Naive thymus-derived CD4-positive, alpha-beta T cell (primary cell): ENCODE measurements at places on chromosomes 11 and 22. TPM values are rescaled to one million over a fixed set of nuclear protein-coding genes. Genes with fewer than 3 reads are reported as not detected.
A peak's percentile ranks its signal among the peaks of the same experiment; 100 is the strongest.

GRCh38 chr11:76035020-76035419 lies 171.3 kb downstream of the WNT11 start:
- H3K36me3 ChIP-seq, result no peaks in the 10 kb centered on the region
- no peak overlapping the region for H3K27ac ChIP-seq
- H3K4me3 ChIP-seq, result no peak overlapping the region
- H3K27me3 ChIP-seq, result no peaks in the 10 kb centered on the region
- no peaks in the 10 kb centered on the region for H3K4me1 ChIP-seq

DNA sequence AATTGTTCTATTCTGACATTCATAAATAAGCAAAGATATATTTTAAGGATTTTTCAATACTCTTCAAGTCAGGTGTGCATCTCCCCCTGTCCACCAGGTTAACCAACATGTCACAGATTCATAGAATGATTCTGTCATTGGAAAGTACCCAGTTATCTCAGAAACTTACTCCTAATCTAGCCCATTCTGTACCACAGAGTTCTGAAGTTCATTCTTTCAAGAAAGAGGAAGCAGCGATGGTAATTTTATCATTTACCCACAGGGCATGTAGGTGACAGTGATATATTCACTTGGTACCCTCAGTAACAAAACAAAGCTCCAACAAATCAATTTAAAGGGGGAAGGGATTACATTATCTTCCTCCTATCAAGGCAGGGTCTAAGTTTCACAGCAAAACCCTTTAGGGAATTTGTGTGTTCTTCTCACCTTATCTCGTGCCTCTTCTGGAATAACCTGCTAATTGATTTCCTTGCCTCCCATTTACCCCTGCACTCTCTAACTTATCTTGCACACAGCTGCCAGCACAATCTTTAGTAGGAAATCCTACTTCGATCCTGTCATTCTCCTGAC lies 19.0 kb upstream of the MPPED2 start:
- no peak for DNase-seq
- H3K4me1 ChIP-seq, result no peaks in the 10 kb centered on the region
- H3K36me3 ChIP-seq, result no peaks in the 10 kb centered on the region

Gene ST14
- not detected in 2 replicates for total RNA-seq

GRCh38 chr11:110776081-110776480 lies 63.8 kb upstream of the ARHGAP20 start:
- no peak overlapping the region for H3K4me3 ChIP-seq
- no peaks in the 10 kb centered on the region for H3K36me3 ChIP-seq
- H3K27ac ChIP-seq, result no peak overlapping the region
- no peaks in the 10 kb centered on the region for H3K27me3 ChIP-seq

DNA sequence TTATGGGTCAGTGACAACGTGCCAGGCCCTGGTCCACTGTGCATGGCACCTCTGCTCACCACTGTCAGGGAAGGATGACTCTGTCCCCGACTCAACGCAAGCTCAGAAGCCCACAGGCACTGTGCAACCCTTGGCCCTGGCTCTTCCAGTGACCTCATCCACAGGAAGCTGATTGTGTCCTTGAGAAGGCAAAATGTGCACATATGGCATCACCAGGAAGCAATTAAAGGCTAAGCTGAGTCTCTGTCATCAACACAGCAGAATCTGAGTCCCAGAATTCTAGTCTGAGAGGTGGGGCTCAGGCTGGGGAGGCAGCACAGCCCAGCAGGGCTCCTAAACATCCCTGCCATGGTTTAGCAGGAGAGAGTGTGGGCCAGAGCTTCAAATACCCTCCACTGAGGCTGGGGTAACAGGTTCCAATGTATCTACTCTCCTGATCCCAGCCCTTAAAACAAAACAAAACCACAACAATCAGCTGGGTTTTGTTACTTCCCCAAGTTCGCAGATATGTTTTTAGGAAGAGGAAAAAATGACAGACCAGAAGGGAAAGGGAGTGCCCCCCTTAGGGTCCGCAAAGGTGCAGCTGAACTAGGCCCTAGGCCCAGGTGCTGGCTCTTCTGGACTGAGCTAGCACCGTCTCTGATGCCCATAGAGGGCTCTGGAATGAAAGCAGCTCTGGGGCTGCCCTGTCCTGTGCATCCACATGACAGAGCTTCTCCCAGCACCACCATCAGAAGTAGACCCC lies 33.5 kb upstream of the GNAZ start:
- H3K27ac ChIP-seq, result no peak overlapping the region
- H3K4me1 ChIP-seq, result no peaks in the 10 kb centered on the region
- H3K4me3 ChIP-seq, result no peak overlapping the region
- H3K27me3 ChIP-seq, result no peaks in the 10 kb centered on the region

DNA sequence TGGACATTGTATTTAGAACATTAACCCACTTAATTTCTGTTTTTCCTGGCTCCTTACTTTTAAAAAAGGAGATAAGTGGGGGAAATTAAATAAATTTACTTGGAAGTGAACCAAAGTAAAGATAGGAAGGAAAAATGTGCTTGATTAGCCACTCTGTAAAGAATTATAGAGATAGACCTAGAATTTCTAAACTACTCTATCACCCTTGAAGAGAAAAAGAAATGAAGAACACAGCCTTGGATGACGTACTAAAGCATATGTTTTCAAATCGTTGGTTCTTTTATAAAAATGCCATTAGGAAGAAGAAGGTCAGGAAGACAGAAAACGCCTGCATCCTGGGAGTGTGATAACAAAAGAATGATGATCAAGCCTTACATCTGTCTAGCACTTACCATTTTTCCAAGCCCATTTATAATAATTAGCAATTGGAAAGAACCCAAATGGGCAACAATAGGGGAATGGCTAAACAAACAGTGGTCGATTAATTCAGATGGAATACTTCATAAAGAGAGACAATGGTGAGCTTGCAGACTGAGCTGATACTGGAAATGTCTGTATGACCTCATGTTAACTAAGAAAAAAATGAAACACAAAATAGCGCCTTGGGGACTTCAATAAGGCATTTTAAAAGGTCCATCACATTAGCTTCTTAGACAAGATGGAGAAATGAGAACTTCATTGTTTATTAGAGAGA lies 81.0 kb upstream of the LRRC55 start:
- H3K4me3 ChIP-seq, result no peak overlapping the region
- no peak for DNase-seq
- no peak overlapping the region for H3K27ac ChIP-seq

- no peaks in the 10 kb centered on the region for H3K27me3 ChIP-seq
- H3K36me3 ChIP-seq, result no peaks in the 10 kb centered on the region
- H3K4me1 ChIP-seq, result no peaks in the 10 kb centered on the region
- H3K27ac ChIP-seq, result no peak overlapping the region
These were observed 21.2 kb downstream of the RFPL2 start for GRCh38 chr22:32183625-32184024.

- no peaks in the 10 kb centered on the region for H3K36me3 ChIP-seq
- H3K27me3 ChIP-seq, result no peaks in the 10 kb centered on the region
- no peak overlapping the region for H3K27ac ChIP-seq
- no peak for DNase-seq
These were observed 269.4 kb upstream of the FAT3 start for GRCh38 chr11:91955206-91955605.

GRCh38 chr11:117641008-117641915 lies 155.8 kb downstream of the DSCAML1 start:
- no peaks in the 10 kb centered on the region for H3K27me3 ChIP-seq
- DNase-seq, result no peak
- no peaks in the 10 kb centered on the region for H3K36me3 ChIP-seq
- no peaks in the 10 kb centered on the region for H3K4me1 ChIP-seq
- H3K4me3 ChIP-seq, result no peak overlapping the region
- H3K27ac ChIP-seq, result no peak overlapping the region

Gene ZNF70
- total RNA-seq, result 7.9 TPM

DNA sequence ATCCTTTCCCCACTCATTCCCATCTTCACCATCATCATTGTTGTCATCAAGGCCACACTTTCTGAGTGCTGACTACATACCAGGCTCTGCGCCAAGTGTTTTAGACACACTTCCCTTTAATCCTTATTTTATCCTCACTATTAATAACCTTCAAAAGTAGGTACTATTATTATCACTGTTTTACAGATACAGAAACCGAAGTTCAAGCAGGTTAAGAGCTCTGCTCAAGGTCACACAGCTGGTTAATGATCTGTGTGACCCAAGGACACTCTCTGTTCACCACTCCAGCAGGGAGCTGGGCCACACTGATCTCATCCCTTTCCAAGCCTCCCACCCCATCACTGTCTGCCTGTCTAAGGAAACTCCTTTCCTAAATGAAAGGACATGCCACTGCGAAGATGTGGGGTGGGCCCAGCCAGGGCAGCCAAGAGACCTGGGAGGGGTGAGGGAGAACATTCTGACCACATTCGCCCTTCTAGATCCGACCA lies 17.2 kb upstream of the TSKU start:
- no peak for DNase-seq
- no peak overlapping the region for H3K27ac ChIP-seq
- no peaks in the 10 kb centered on the region for H3K36me3 ChIP-seq
- H3K4me3 ChIP-seq, result no peak overlapping the region

- H3K4me3 ChIP-seq, result no peak overlapping the region
- H3K27ac ChIP-seq, result no peak overlapping the region
- H3K4me1 ChIP-seq, result no peaks in the 10 kb centered on the region
- DNase-seq, result no peak
These were observed 151.8 kb downstream of the NAV2 start for GRCh38 chr11:19864141-19865140.

DNA sequence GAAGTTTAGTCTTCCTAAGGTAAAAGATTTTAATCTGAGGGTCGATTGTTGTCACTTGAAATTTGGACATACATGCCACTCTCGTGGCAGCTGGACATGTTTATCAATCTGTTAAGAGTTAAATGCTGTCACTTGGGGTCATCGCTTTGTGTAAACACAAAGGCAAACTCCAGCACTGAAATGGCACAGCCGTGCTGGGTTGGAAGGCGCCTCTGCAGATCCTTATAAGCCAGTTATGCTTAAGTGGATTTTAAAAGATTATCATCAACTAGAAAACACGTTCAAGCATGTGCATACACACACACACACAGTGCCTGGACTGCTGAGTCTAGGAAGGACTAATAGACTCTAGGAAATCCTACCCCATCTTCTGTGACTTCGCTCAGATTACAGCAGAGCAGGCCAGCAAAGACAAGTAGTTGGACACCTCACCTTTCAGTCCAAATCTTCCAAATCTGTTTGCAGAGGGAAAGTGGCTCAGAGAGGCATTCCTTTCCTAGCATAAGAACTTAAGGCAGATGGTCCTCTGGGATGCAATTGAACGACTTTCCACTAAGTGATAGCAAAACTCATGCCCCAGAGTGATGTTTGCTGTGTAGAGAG lies 83.7 kb downstream of the CACNG2 start:
- H3K4me3 ChIP-seq, result no peak overlapping the region
- no peaks in the 10 kb centered on the region for H3K27me3 ChIP-seq
- no peak for DNase-seq
- no peak overlapping the region for H3K27ac ChIP-seq
- H3K36me3 ChIP-seq, result no peaks in the 10 kb centered on the region

Gene IRAG1
- 0.11 TPM for total RNA-seq

GRCh38 chr11:123065621-123066020 lies 3.7 kb upstream of the HSPA8 start:
- DNase-seq, result no peak
- peaks cover 29% of the 10 kb centered on the region for H3K4me1 ChIP-seq
- H3K36me3 ChIP-seq, result peaks cover 14% of the 10 kb centered on the region
- H3K27ac ChIP-seq, result peak overlapping the region; percentile 96

- H3K4me1 ChIP-seq, result no peaks in the 10 kb centered on the region
- H3K27me3 ChIP-seq, result no peaks in the 10 kb centered on the region
- H3K36me3 ChIP-seq, result no peaks in the 10 kb centered on the region
- no peak for DNase-seq
- H3K4me3 ChIP-seq, result no peak overlapping the region
- no peak overlapping the region for H3K27ac ChIP-seq
These were observed 46.5 kb downstream of the FBLN1 start for GRCh38 chr22:45548991-45549761.

- H3K4me1 ChIP-seq, result no peaks in the 10 kb centered on the region
- H3K27me3 ChIP-seq, result no peaks in the 10 kb centered on the region
- no peak for DNase-seq
- no peak overlapping the region for H3K27ac ChIP-seq
- no peaks in the 10 kb centered on the region for H3K36me3 ChIP-seq
These were observed 10.4 kb downstream of the MLC1 start for GRCh38 chr22:50074551-50075530.

Gene MFNG
- 158 TPM for total RNA-seq

Gene INSC
- total RNA-seq, result 0.16 TPM

Gene OR5T2
- total RNA-seq, result not detected

GRCh38 chr11:116171271-116172140 lies 601.3 kb downstream of the BUD13 start:
- H3K36me3 ChIP-seq, result no peaks in the 10 kb centered on the region
- no peak for DNase-seq
- H3K27ac ChIP-seq, result no peak overlapping the region
- no peaks in the 10 kb centered on the region for H3K27me3 ChIP-seq

GRCh38 chr22:42553475-42554361 lies at the start of gene SERHL2:
Gene SERHL2 (plus strand): TSS chr22:42553956. CDS start chr22:42554021, 65 bp downstream.
- no peaks in the 10 kb centered on the region for H3K36me3 ChIP-seq
- peaks cover 4% of the 10 kb centered on the region for H3K4me1 ChIP-seq
- H3K27ac ChIP-seq, result peak within 1 kb of the TSS; percentile 47
- DNase-seq, result peak; percentile 77
- peak within 1 kb of the TSS; percentile 77 for H3K4me3 ChIP-seq
- no peaks in the 10 kb centered on the region for H3K27me3 ChIP-seq

- H3K4me3 ChIP-seq, result no peak overlapping the region
- no peak for DNase-seq
- H3K27me3 ChIP-seq, result no peaks in the 10 kb centered on the region
- no peak overlapping the region for H3K27ac ChIP-seq
- H3K4me1 ChIP-seq, result no peaks in the 10 kb centered on the region
- H3K36me3 ChIP-seq, result no peaks in the 10 kb centered on the region
These were observed 116.4 kb downstream of the TRIM29 start for GRCh38 chr11:120021391-120021953.

GRCh38 chr22:33035272-33035863 lies 22.8 kb downstream of the SYN3 start:
- no peaks in the 10 kb centered on the region for H3K27me3 ChIP-seq
- H3K4me1 ChIP-seq, result no peaks in the 10 kb centered on the region
- no peak overlapping the region for H3K27ac ChIP-seq
- H3K4me3 ChIP-seq, result no peak overlapping the region
- no peak for DNase-seq

Gene TENM4
- total RNA-seq, result not detected

DNA sequence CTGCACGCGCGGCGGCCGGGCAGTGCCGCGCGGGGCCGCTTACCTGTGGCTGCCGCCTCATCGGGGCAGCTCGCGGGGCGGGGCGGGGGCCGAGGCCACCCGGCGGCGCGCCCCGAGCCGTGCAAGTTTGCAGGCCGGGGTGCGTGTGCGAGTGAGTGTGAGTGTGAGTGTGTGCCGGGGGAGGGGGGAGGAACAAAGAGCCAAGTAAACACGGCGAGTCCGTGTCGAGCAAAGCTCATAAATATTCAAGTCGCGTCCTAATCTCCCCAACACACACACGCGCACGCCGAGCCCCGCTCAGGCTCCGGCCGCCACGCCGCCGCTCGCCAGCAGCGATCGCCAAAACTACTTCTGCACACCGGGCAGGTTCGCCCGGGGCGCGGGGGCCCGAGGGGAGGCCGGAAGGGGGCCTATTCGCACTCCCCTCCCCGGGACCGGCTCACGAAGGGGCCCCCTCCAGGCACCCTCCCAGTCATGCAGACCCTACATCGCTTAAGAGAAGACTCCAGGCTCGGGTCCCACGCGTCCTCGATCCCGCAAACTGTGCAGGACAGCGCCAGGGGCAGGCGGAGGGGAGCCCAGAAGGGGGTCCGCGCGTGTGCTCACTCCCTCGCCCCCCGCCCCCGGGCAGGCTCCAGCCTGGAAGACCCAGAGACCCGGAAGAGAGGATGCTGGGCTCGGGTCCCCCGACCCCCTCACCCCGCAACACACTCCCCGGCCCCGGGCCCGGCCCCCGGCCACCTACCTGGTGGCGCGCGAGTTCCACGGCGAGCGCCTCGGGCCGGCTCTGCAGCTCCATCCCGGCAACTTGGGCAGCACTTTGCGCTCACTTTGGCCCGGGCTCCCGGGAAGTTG lies 827 bp downstream of the PHF21B start:
- DNase-seq, result no peak
- peaks cover 10% of the 10 kb centered on the region for H3K4me1 ChIP-seq
- no peak overlapping the region for H3K27ac ChIP-seq
